Progenitor cell of endocrine pancreas (in vitro differentiated cells): ENCODE measurements at places on chromosomes 5 and 9.

DNA sequence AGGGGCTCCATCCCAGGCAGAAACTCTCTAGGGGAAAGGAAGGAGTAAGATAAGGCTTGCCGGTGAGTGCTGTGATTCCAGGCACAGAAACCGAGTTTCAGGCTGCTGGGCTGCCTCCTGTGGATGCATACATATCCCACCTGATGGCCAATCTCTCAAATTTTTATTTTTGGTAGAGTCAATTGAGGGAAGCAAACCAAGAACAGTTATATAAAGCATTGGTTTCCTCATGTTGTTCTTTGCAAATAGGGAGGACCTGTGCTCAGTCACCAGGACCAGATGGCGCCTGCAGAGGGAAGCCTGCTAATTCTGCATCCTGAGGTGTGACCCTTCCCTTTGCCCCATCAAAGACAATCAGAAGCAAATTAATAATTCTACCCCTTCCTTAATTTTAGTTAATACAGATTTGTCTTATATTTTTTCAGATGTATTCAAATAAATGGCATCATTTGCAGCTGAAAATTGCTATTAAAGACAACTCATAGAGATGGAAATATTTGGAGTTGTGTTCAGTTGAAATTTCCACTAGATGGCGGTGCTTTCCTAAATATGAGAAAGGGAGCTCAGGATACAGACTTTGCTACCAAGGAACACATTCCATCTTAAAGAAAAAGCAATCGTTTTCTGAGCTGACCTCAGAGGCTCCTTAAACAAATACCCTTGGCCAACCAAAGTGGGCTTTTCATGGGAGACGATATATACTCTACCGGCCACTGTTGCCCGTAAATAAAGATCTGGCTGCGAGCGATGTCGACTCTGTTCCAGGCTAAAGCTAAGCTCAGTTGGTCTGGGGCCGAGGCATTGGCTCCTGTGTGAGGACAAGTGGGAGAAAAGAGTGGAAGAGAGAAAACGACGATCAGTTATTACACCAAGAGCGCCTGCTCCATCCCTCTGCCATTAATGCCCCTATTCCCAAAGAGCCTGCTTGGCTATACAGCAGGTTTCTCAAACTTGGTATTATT lies 225.7 kb upstream of the KLF9 start:
- H3K36me3 ChIP-seq = no peaks in the 10 kb centered on the region
- H3K27ac ChIP-seq = no peak overlapping the region
- H3K4me1 ChIP-seq = no peaks in the 10 kb centered on the region
- no peak for DNase-seq

DNA sequence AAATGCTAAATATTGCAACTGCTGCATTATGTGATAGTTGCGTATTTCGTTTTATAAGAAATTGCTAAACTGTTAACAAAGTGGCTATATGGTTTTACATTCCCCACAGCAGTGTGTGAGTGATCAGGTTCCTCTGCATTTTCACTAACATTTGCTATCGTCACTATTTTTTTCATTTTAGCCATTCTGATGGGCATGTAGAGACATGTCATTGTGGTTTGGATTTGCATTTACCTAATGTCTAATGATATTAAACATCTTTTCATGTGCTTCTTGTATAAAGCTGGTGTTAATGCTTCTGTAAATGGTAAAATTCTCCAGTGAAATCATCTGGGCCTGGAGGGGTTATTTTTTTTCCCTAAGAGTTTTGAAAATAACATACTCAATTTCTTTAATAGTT lies 61.6 kb downstream of the ERCC6L2 start:
- no peaks in the 10 kb centered on the region for H3K4me1 ChIP-seq
- no peak for DNase-seq
- H3K27ac ChIP-seq = no peak overlapping the region
- H3K27me3 ChIP-seq = no peaks in the 10 kb centered on the region

DNA sequence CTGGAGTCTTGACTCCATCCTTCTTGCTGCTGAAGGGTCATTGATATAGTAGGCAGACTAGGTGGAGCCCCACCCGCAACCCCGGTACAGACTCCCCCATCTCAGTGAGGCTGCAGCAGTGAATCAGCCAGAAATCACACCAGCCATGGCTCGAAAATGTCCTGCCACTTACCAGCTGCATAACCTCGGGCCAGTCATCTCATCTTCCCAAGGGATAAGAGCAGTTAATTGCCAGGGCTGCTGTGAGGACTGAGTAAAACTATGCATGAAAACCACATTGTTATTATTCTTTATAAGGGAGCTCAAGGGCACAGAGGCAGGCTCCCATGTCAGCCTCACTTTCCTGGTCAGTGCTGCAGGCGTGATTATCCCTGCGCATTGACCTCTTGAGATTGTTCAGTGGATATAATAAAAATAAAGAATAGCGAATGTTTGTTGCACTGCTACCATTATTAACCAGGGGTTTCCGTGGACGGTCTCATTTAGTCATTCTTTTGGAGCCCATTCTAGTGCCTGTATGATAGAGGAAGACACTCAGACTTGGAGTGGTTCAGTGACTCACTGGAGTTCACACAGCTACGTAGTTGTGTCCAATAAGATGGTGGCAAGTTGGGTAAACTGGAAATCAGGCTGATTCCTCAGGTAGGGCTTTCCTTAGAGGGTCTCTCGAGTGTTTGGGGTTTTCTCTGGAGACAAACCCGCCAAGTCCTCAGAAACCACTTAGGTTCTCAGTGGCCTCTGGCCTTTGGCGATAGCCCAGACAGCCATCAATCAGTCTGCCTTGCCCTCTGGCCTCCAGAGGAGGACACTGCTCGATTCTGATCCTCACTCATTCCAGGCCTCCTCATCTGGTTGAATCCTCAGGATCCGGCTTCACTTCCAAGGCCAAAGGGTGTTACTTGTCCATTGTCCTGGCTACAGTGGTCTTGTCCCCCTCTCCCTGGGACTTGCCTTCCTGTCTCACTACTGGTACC lies 39.9 kb downstream of the COL15A1 start:
- no peaks in the 10 kb centered on the region for H3K36me3 ChIP-seq
- peaks cover 2% of the 10 kb centered on the region for H3K27me3 ChIP-seq
- no peaks in the 10 kb centered on the region for H3K4me1 ChIP-seq
- H3K4me3 ChIP-seq = no peak overlapping the region
- H3K27ac ChIP-seq = no peak overlapping the region

- H3K36me3 ChIP-seq = peaks cover 29% of the 10 kb centered on the region
- no peak overlapping the region for H3K4me3 ChIP-seq
- DNase-seq = no peak
- H3K27ac ChIP-seq = no peak overlapping the region
- no peaks in the 10 kb centered on the region for H3K4me1 ChIP-seq
Measured at GRCh38 chr5:6749026-6749716, 35.9 kb downstream of the TENT4A start.

DNA sequence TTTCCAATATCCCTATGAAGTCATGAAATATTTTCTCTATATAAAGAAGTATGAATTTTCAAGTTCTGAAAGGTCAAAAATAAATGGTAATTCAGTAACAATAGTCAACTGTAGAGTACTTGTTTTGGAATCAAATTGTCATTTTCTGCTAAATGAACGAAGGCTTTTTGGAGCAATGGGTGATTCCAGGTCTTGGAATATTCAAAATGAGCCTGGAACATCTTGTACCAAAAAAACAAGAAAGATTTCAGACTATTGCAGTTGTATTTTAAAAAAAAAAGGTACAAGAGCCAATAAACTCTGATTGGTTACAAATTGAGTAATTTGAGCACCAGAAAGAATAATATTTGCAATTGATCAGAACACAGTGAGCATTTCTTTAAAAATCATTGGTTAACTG lies 730.1 kb downstream of the DTWD2 start:
- H3K4me3 ChIP-seq = no peak overlapping the region
- peaks cover 3% of the 10 kb centered on the region for H3K4me1 ChIP-seq
- H3K27ac ChIP-seq = no peak overlapping the region
- H3K27me3 ChIP-seq = no peaks in the 10 kb centered on the region
- no peak for DNase-seq

DNA sequence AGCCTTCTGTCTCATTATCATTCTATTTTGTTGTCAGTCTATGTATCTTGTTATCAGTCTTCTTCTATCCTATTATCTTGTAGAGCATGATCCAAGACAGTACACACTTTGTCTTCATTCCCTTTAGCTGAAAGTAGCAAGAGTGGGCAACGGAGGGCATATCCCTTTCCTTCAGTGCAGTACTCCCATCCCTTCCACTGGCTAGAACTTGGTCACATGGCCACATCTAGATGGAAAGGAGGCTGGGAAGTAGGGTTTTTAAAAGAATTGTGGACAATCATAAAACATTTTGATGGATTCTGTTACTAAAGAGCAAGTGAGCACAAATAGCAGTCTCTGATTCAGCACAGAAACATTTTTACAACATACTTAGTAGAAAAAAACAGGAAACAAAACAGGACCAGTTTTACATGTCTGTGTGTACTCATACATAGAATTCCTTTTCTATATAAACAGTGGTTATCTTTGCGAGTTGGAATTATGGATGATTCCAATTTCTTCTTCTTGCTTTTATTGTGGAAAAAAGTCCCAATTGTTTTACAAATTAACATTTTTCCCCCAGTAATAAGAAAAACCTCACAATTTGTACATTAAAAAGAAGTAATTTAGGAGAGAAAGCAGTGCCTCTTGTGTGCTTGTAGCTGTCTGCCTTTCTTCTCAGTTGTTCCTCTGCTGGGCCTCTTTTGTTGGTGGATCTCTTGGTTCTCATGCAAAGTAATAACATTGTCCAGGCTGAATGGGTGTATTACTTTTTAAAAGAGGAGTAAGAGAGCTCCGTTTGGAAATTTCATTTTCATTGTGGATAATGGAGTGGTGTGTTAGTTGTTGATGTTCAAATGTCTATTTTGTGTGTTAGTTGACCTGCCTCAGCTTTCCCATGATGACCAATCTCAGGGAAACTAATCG lies 410.9 kb upstream of the TRPC7 start:
- no peak for DNase-seq
- H3K4me1 ChIP-seq = no peaks in the 10 kb centered on the region
- no peak overlapping the region for H3K4me3 ChIP-seq
- H3K27ac ChIP-seq = no peak overlapping the region
- no peaks in the 10 kb centered on the region for H3K36me3 ChIP-seq
- peaks cover 5% of the 10 kb centered on the region for H3K27me3 ChIP-seq
